ENCODE measurements at places on chromosomes 12 and 14.

DNA sequence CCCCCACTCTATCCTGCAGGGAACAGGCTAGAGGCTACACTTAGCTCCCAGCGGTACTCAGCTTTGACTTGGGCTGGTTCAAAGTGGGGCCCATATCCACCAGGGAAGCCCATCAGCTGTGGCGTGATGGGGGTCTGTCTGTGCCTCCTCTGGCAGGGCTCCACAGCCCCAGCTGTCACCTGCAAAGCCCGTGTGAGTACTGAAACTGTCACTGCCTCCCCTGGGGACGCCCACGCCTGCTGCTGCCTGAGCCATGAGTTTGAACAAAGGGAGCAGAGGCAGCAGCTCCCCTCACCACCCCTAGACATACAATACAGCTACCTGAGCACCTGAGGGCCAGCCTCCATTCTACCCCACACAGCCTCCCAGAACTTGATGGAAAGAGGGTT is 5.0 kb downstream of the REM2 start:
- peak overlapping the region; percentile 62 for H3K4me3 ChIP-seq
- DNase-seq, result peak; percentile 28
- no peaks in the 10 kb centered on the region for H3K27me3 ChIP-seq
- H3K27ac ChIP-seq, result peak overlapping the region; percentile 97

- no peaks in the 10 kb centered on the region for H3K36me3 ChIP-seq
- H3K27me3 ChIP-seq, result no peaks in the 10 kb centered on the region
- no peak for DNase-seq
- H3K4me1 ChIP-seq, result no peaks in the 10 kb centered on the region
Observed at GRCh38 chr12:10174986-10175614, 3.2 kb upstream of the OLR1 start.

DNA sequence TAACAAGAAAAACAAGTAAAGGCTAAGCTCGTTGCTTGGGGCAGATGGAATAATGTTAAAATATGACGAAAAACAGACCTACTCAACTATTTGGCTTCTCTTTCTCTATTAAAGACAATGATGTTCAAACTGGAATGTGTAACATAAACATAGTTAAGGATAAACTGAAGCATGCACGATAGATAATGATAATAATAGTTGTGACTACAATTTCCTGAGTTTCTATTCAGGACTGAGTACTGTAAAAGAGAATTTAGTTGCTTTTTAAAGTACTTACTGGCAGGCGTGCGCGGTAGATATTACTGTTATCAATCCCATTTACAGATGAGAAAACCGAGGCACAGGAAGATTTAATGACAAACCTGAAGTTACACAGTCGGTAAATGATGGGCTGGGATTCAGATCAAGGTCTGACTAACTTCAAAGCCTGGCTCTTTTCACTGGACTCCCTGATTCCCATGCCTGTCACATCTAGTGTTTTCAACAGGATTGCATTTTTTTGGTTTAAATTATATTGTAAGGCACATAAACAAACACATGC is 103.0 kb downstream of the CRADD start:
- no peaks in the 10 kb centered on the region for H3K27me3 ChIP-seq
- H3K27ac ChIP-seq, result no peak overlapping the region
- no peaks in the 10 kb centered on the region for H3K36me3 ChIP-seq

DNA sequence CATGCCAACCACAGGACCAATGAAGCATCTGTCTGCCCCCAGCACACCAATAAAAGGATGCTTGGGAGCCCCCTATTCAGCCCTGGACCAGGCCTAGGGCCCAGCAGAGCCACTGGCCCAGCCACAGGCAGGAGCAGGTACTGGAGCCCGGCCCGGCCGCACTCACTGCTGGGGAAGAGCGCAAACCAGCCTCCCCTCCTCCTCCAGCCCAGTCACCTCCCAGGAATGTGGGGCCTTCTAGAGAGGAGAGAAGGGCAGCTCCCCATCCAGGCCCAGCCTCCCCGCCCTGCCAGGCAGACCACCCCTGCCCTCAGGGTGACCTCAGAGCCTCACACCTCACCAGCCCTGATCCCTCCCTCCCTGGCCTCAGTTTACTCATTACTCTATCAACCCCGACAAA is 56.2 kb downstream of the CCNK start:
- H3K27ac ChIP-seq, result no peak overlapping the region
- no peak overlapping the region for H3K4me3 ChIP-seq

DNA sequence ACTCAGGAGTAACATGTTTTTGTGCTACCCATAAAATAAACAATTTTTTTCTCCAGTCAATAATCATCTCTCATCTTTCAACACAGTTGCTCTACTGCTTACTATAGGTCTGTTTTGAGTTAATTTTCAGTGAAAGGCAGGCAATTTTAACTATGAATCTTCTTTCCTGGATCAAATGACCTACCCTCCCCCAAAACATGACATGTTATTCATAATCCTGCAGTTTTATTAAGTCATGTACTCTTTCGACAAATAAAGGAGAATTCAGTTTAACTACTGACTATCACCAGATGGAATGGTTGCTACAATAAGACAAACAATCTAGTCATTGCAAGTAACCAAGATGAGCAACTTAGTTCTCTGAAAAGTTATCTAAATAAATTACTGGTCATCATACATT is 106.0 kb upstream of the FAR2 start:
- no peaks in the 10 kb centered on the region for H3K27me3 ChIP-seq
- no peak overlapping the region for H3K27ac ChIP-seq
- no peaks in the 10 kb centered on the region for H3K36me3 ChIP-seq
- no peak overlapping the region for H3K4me3 ChIP-seq

DNA sequence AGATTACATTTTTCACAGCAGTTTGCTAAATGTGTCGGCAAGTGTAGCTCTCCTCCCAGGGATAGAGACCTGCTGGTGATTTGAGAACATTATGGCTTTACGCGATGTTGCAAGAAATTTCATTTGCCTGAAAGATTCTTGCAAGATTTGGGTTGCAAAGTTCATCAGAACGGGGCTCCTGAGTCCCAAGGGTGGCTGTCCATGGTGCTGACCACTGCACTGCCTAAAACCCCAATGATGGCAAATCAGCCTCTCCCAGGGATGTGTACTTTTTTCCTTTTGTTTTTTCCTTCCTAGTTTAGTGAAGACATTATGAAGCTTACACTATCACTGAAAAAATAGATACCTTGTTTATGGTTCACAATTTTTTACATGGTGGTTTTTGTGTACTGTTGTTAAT is 85.4 kb downstream of the WSCD2 start:
- H3K27ac ChIP-seq, result no peak overlapping the region
- H3K4me3 ChIP-seq, result no peak overlapping the region
- H3K27me3 ChIP-seq, result peaks cover 3% of the 10 kb centered on the region
- no peaks in the 10 kb centered on the region for H3K36me3 ChIP-seq
- peak; percentile 45 for DNase-seq

- no peak overlapping the region for H3K4me3 ChIP-seq
- H3K36me3 ChIP-seq, result no peaks in the 10 kb centered on the region
- no peak overlapping the region for H3K27ac ChIP-seq
- DNase-seq, result no peak
- H3K4me1 ChIP-seq, result no peaks in the 10 kb centered on the region
Observed at GRCh38 chr12:105485321-105485910, 154.9 kb downstream of the C12orf75 start.

GRCh38 chr14:100342195-100342594 is 19.1 kb downstream of the SLC25A47 start:
- H3K4me3 ChIP-seq, result no peak overlapping the region
- DNase-seq, result no peak
- H3K36me3 ChIP-seq, result no peaks in the 10 kb centered on the region
- no peak overlapping the region for H3K27ac ChIP-seq
- no peaks in the 10 kb centered on the region for H3K4me1 ChIP-seq
- no peaks in the 10 kb centered on the region for H3K27me3 ChIP-seq

- H3K4me1 ChIP-seq, result no peaks in the 10 kb centered on the region
- no peak overlapping the region for H3K4me3 ChIP-seq
- no peaks in the 10 kb centered on the region for H3K27me3 ChIP-seq
- no peak overlapping the region for H3K27ac ChIP-seq
- peaks cover 5% of the 10 kb centered on the region for H3K36me3 ChIP-seq
Observed at GRCh38 chr12:22064968-22065367, 18.9 kb downstream of the CMAS start.

GRCh38 chr12:632102-632696 is 31.0 kb downstream of the NINJ2 start:
- H3K27me3 ChIP-seq, result no peaks in the 10 kb centered on the region
- H3K36me3 ChIP-seq, result no peaks in the 10 kb centered on the region
- no peak for DNase-seq
- no peak overlapping the region for H3K4me3 ChIP-seq

GRCh38 chr12:3247629-3248161 is 170.5 kb downstream of the TSPAN9 start:
- no peaks in the 10 kb centered on the region for H3K4me1 ChIP-seq
- no peak overlapping the region for H3K27ac ChIP-seq
- no peak overlapping the region for H3K4me3 ChIP-seq
- DNase-seq, result no peak
- H3K27me3 ChIP-seq, result peaks cover 100% of the 10 kb centered on the region

DNA sequence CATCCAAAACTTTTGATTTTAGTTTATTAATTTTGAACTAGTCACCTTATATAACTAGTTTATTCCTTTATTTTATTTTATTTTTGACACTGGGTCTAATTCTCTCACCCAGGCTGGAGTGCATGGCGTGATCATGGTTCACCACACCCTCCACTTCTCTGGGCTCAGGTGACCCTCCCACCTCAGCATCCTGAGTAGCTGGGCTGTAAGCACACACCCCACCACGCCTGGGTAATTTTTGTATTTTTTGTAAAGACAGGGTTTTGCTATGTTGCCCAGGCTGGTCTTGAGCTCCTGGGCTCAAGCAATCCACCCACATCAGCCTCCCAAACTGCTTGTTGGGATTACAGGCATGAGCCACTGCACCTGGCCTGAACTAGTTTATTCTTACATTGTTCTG is 17.3 kb downstream of the PCNX1 start:
- no peak overlapping the region for H3K4me3 ChIP-seq
- H3K36me3 ChIP-seq, result no peaks in the 10 kb centered on the region
- no peaks in the 10 kb centered on the region for H3K27me3 ChIP-seq

DNA sequence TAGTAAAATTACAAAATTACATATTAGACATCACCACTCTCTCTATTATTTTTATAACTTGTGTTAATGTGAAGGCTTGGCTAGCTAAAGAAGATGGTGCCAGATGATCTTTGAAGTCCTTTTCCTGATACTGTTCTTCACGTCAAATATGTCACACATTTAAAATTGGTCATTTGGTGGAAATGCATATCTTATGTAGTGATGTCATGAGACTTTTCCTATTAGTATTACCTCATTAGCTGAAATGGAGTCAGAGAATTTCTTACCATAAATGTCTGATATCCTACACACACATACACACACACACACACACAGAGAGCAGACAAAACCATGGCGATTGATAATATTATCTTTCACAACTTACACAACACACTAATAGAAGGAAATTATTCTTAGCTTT is 124.8 kb upstream of the PTPRB start:
- H3K27ac ChIP-seq, result no peak overlapping the region
- H3K27me3 ChIP-seq, result no peaks in the 10 kb centered on the region
- no peaks in the 10 kb centered on the region for H3K36me3 ChIP-seq
- no peak overlapping the region for H3K4me3 ChIP-seq
- H3K4me1 ChIP-seq, result no peaks in the 10 kb centered on the region
- no peak for DNase-seq

DNA sequence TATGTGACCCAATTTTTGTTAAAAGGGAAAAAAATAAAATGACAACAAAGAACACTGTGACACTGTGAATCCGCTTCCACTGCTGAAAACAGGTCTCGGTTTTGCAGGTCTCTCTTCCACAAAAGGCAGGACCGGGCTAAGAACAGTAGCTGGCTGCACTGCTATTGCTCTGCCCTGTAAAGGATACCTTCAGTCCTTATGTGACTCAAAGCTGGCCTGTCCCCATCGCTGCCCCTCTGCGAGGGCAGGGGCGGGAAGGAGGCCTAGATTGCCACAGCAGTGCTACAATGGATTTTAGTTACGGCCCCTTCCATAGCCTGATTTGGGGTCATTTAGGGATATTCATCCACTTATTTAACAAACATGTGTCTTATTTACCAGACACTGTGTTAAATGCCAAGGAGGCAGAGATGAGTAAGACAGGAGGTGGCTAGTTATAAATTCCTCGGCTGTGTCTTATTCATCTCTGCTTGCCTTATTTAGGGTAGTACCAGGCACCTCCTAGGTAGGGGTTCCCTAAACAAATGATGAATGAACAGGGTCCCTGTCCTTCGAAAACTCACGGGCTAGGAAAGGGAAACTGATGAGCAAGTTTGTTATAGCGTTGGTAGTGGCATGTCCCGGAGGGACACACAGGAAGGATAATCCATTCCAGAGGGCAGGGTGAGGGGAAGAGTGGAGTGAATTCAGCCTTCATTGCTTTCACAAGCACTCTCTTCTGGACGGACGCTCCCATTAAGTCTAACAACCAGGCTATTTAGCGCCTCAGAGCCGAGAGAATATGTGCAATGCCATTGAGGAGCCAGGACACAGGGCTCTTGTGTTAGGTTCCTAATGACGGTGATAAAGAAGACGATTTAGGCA is 73.3 kb downstream of the EID3 start:
- DNase-seq, result no peak
- no peaks in the 10 kb centered on the region for H3K27me3 ChIP-seq
- H3K4me3 ChIP-seq, result no peak overlapping the region
- no peaks in the 10 kb centered on the region for H3K36me3 ChIP-seq
- H3K4me1 ChIP-seq, result no peaks in the 10 kb centered on the region

DNA sequence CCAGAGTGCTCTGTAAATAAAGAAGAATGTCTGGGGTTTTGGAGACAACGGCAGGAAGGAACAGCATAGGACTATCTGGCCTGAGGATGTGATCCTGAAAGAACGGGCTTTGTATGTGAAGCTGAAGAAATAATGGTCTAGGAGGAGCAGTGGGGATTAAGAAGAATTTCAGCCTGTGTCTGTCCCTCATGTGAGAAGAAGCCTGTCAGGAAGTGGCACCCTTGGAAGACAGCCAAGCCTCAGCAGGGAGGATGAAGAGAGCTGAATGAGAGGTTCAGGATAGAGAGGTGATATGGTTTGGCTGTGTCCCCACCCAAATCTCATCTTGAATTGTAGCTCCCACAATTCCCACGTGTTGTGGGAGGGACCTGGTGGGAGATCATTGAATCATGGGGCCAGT is 56.9 kb upstream of the TCL1A start:
- no peak overlapping the region for H3K27ac ChIP-seq
- H3K4me3 ChIP-seq, result no peak overlapping the region
- DNase-seq, result no peak
- no peaks in the 10 kb centered on the region for H3K27me3 ChIP-seq
- H3K36me3 ChIP-seq, result no peaks in the 10 kb centered on the region

DNA sequence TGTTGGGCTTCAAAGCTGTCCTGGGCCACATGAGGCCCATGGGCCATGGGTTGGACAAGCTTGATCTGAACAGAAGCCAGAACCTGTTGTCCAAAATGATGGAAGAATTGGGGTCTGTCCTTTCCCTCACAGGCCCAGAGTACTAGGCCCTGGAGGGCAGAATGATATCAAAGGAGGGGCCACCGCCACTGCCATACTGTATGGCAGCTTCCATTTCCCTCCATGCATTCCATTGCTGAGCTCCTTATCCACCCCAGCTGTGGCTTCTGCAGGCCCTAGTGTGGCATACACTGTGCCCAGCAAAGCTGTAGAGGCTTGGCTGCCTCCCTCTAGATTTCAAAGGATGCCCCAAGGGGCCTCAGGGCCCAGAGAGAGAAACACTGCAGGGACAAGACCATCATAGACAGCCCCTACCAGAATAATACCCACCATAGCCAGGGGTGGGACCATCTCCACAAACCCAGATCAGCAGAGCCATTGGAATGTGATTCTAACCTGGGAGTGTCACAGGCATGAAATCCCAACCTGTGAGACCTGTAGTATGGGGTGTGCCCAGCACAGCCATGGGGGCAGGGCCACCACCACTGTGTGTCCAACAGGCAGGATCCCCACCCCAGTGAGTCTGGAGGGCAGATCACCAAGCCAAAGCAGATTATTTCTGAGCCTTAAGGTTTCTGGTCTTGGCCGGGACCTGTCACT is 61.4 kb upstream of the BEGAIN start:
- no peak for DNase-seq
- no peaks in the 10 kb centered on the region for H3K4me1 ChIP-seq
- peaks cover 15% of the 10 kb centered on the region for H3K27me3 ChIP-seq
- no peaks in the 10 kb centered on the region for H3K36me3 ChIP-seq

Data from MM.1S (cell line).